ENCODE measurements at places on chromosomes 5 and 9.

- ATAC-seq, result no peak
Measured at GRCh38 chr5:2391566-2391965, 359.9 kb downstream of the IRX2 start.

- ATAC-seq, result no peak
Measured at GRCh38 chr5:66932457-66932856, 264.1 kb downstream of the CD180 start.

DNA sequence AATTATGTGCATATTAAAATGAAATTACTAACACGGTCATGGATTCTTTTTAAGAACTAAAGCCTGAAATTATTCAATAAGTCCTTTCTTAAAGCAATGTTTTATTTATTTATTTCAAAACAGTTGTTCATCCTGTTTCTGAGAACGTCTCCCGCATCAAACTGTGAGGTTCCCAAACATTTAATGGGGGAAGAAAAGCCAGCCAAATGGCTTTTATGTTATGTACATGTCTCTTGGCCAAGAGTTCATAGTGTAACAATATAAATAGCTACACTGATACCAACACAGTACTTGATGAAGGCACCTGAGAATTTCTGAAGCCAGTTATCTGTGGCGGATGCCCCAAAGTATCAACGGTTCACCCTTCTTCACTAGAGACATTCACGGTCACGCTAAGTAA, 15.7 kb downstream of the TTF1 start:
- no peak for ATAC-seq

GRCh38 chr9:91902475-91903125, 47.4 kb downstream of the ROR2 start:
- no peak for ATAC-seq

DNA sequence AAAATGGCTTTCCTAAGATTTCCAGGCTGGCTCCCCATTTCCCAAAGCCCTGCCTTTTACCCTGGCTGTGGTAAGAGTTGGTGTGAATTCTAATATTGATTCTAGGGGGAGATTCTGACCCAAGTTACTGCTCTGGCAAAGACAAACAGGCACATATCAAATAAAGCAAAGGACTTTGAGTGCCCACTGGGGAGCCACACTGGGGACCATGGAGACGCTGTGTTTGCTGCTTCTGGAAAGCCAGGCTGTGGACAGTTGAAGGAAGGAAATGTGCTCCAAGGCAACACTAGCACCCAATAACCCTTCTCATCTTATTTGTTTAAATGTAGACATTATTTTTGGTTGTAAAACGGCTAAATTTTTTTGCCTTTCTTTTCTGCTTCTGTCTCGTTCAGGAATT, 78.7 kb downstream of the SNCAIP start:
- no peak for ATAC-seq

GRCh38 chr5:24642022-24642421, 2.8 kb downstream of the CDH10 start:
- ATAC-seq, result peak; percentile 87

- ATAC-seq, result peak; percentile 63
Measured at GRCh38 chr5:90022002-90022710, 387.4 kb downstream of the CETN3 start.

DNA sequence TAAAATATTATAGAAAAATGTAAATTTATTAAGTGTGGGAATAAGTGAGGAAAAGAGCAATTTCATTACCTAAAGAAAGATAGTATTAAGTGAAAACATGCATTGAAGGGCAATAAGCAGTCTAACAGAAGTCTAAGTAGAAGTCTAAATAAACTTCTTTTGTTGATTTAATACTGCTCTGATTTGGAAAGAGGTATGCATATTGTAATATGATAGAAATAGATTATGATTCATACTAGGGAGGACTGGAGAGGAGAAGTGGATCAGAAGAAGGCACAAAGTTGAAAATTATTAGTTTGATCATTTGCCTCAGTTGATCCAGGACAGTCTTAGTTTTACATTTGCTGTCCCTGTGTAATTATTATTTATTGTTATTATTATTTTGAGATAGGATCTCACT, 6.6 kb upstream of the ERBIN start:
- ATAC-seq, result peak; percentile 48

DNA sequence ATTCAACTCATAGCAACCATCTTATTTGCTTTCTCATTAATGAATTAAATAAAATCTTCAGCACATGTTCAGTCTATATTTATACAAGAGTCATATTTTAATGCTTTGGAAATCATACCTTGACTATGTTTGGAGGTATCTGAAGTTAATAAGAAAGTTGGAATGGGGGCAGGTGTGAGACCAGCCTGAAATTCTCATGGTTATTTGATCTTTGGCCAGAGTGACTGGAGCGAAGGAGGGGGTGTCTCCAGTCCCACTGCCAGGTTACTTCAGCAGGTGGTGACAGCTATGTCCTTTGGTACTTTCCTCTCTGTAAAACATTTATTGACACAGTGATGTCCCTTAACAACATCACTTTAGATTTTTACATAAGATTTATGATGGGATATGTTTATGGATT, 318.1 kb upstream of the SGCD start:
- no peak for ATAC-seq

DNA sequence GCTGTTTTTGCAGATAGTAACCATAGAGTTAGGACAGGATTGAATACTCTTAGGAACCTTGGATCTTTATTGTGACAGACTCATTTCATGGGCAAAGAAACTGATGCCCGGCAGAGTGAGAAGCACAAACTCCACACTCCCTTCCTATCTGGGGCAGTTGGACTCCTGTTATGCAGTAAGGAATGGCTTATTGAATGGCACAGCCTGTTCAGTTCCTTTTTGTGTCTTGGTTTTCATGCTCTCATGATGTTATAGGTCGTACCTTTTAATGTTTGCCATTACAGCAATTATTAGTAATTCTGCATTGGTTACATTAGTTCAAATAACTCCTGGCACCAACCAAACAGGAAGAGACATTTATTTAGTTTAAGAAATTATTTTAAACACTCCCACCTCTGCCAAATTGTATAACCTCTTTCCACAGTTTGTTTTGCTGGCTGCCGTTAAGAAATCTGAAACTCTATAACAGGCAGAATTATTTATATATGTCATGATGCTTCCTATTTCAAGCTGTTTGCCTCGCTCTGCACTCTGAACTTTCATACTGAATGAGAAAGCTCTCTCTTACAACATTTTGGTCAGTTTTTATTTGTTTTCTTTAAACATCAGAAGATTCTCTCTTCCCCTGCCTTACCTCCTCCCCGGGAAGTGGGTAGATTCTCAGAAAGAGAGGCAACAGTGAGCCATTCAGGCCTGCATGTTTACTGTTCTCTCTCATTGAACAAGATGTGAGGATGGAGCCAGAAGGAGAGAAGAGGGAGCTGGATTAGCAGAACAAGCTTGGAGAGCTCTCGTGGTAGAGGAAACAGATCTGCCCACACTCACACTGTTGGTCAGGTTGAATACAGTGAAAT, 144.4 kb downstream of the ARHGEF28 start:
- ATAC-seq, result no peak

GRCh38 chr5:145921211-145921610, 15.2 kb upstream of the SH3RF2 start:
- no peak for ATAC-seq

- ATAC-seq, result no peak
Measured at GRCh38 chr9:135088348-135088978, 995 bp downstream of the OLFM1 start.

GRCh38 chr5:7808998-7809397, 41.9 kb downstream of the CFAP90 start:
- no peak for ATAC-seq

DNA sequence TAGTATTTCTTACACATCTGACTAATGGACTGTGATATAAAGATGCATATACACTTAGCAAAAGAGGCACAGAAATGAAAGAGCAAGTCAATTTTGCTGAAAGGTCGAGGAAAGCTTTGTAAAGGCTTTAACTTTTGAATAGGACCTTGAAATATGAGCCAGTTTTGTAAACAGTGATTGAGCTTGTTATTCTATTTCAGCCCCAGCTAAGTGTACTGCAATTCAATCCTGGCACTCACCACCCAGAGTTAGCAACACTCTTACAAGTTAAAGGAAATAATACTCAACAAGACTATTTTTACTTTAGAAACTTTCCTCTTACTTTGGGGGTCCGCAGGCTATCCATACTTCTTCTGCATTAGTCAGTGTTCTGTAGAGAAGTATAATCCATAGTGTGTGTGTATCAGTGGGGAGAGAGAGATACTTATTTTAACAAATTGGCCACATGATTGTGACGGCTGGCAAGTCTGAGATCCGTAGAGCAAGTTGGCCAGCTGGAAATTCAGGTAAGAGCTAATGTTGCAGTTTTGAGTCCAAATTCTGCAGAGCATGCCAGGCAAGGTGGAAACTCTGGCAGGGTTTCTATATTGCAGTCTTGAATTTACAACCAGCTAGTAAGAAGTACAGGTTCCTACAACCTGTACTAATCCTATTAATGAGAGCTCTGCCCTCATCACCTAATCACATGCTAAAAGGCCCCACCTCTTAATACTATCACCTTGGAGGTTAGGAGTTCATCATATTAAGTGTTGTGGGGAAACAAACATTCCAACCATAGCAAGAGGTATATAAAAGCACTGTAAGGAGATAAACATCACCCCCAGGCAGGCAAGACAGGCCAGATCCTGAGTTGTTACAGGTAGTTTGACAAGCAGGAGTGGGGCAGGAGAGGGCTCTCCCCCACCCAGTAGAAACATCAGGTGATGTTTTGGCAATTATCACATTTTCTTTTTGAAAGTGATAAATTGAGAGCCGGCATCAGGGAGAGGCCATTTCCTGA, 33.6 kb downstream of the IL7R start:
- ATAC-seq, result no peak

GRCh38 chr5:137075163-137075970, 423.8 kb downstream of the SPOCK1 start:
- peak; percentile 82 for ATAC-seq

DNA sequence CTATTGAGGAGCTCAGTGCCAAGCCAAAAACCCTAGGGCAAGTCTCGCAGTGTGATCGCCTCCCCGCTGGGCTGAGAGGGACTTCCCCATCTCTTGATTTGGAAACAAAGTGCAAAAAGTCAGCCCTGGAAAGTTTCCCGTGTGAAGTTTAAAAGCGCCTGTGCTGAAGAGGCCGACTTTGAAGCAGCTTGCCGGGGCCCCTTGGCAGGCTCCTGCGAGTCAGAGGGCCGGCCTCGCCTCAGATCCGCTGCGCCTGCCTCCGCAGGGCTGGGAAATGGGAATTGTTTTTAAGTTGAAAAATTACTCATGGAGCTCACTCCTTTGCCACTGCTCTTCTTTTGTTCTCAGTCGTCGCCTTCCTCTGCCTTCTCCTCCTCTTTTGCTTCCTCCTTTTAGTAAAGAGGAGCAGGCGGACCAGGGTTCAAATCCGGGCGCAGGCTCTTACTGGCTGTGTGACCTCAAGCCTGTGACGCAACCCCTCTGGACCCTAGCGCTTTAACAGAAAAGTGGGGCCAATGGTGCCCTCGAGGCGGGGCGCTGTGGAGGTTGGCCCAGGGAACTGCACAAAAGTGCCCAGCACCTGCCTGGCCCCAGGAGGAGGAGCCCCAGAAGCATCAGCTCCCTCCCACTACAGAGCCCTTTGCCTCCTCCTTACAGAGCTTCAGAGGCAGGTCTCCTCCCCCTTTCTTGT, 14.7 kb upstream of the LHX2 start:
- no peak for ATAC-seq

DNA sequence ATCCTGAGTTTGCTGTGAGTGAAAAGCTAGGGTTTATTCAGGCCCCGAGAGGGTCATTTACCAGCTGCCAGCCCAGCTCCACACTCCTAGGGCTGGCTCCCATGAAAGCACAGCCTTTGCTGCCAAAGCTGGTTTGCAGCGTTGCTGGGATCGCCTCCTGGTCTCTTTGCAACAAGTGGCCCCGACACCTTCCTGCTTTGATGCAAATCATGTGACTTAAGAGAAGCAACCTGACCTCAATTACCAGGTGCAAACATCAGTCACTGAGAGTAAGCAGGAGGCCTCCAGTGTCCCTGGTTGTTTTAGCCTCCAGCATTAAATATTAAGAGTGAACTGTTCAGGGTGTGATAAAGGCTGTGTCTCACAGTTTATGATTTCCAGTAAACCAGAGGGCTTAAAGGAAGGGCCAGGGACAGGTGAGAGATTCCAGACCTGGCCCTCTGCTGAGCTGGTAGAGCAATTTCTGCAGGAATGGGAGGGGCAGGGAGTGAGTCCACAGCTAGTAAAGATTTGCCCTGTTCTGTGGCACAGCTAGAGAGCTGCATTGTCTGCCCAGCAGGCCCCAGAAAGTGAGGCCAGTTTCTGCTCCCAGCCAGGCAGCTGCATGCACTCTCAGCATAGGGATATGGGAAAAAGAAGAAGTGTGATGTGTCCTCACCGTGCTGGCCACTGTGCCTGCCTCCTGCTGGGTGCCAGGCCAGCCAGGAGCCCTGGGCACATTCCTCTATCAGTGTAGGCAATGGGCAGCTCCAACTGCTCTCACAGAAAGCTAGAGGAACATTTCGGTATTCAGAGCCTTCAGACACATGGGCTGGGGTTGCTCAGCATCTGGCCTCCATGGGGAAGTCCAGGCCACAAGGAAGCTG, 58.0 kb downstream of the SLC22A5 start:
- ATAC-seq, result peak; percentile 15

DNA sequence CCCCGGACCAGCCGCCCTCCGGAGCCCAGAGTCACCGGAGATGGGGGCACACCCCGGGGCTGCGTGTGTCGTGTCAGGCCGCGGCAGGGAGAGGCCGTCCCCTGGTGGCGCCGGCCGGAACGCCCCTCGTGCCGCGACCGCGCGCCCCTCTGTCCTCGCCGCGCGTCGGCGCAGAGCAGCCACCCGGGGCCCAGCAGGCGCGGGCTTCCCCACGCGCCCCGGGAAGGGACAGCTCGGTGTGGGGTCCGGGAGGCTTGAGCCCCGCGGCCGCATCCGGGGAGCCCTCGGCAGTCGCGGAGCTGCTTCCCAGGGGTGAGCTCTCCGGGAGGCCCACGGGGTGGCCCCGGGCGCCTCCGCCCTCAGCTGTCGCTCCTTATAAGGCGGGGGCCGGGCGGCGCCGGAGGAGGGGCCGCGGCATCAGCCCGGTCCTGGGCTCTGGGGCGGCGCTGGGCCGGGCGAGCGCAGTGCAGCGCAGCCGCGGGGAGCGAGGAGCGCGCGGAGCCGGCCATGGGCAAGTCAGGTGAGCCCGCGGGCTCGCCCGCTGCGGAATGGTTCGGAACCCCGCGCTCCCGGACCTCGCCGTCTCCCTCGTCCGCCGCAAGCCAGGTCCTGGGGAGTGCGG, at the start of gene GLIPR2:
Gene GLIPR2, plus strand, starts transcription at position 462 of the 622 bp plus-strand sequence. Its CDS starts 46 bp downstream, at position 508.
- peak; percentile 95 for ATAC-seq

DNA sequence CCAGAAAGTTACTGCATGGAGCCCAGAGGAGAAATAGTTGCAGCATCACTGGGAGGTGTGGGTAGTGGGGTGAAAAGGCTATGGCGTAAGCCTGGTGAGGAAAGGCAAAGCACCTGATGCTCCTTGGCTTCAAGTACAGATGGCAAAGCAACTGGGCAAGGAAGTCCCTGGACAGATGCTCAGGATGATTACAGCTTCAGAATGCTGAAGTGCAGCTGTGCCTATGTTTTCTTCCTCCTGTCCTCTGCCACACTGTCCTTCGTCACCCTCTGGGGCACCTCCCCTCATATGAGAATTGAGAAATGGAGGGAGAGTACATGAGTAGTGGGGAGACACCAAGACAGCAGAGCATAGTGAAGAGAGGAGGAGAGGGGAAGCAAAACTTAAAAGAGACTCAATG, 328.0 kb downstream of the PDE4D start:
- ATAC-seq, result no peak

All from SK-N-SH treated with all-trans-retinoic acid at 6 μM for 48 hours (cell line).